Activated T-cell treated with anti-CD3 and anti-CD28 coated beads, Interleukin-2, amount 50 U/mL, for 1 hour (primary cell): ENCODE measurements at places on chromosomes 13 and 19.

DNA sequence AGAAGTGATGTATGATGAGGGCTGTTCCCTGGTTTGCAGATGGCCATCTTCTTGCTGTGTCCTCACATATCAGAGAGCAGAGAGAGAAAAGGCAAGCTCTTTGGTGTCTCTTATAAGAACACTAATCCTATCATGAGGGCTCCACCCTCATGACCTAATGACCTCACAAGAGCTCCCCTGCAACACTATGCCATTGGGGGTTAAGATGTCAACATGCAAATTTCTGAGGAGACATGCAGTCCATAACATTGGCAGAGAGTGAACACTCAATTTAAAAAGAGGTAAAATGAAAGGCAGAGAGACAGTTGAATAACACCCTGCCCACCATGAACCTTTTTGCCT, 10.9 kb downstream of the FAM187B start:
- no peak for DNase-seq

- no peak for DNase-seq
Observed at GRCh38 chr13:36395280-36395679, 37.0 kb upstream of the CCNA1 start.

GRCh38 chr13:26787961-26788360, 27.4 kb upstream of the GPR12 start:
- no peak for DNase-seq

- no peak for DNase-seq
Observed at GRCh38 chr13:98676239-98676638, 76.2 kb downstream of the SLC15A1 start.
